Left forelimb (tissue), 1 donor: ENCODE measurements at places on chromosomes 7 and 10.

DNA sequence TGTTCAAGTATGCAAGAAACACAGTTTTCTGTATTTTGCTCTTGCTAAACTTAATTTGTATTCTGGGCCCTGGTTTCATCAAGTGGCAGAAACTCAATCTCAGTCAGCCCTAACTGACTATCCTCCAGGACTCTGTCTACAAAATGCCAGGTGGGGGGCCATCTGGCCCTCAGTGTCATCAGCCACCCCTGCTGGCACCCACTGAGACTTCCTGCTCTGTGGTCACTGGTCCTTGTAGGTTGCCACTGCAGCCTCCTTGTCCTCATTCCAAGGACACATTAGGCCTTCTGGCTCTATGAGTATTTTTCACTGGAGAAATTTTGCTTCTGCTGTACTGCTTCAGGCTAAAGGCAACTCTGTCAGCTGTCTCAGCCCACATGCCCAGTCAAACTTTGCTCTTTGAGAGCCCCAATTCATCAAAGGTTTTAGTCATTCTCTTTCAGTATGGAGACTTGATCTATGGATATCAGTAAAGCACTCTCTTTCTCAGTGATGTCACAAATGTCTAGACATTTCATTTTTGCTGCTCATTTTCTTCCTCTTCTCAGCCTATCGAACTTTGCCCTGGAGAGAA is 163.6 kb downstream of the KCND2 start:
- no peak for DNase-seq

GRCh38 chr10:92242910-92243671 is 47.8 kb downstream of the CPEB3 start:
- DNase-seq = no peak

- no peak for DNase-seq
Observed at GRCh38 chr7:85156661-85157208, 30.1 kb downstream of the SEMA3D start.

GRCh38 chr10:71191551-71192076 is 20.8 kb upstream of the UNC5B start:
- DNase-seq = no peak

- no peak for DNase-seq
Observed at GRCh38 chr10:12717981-12718707, 283.4 kb downstream of the CCDC3 start.

DNA sequence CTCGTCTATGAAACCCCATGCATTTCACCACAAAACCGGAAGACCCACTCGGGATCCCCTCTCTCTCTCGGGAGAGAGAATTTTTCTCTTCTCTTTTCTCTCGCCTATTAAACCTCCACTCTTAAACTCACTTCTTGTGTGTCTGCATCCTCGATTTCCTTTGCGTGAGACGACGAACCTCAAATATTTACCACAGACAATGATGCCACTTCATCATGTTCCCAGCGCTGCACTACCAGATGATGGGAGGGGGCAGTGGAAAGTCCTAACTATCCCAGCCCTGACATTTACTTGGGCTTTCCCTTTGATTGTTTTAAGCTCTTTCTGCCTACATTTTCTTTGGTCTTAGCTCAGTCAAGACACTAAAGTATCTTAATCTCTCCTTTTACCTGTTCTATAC is 906.7 kb downstream of the GRID1 start:
- no peak for DNase-seq
